ENCODE measurements at places on chromosomes 5 and 9.

DNA sequence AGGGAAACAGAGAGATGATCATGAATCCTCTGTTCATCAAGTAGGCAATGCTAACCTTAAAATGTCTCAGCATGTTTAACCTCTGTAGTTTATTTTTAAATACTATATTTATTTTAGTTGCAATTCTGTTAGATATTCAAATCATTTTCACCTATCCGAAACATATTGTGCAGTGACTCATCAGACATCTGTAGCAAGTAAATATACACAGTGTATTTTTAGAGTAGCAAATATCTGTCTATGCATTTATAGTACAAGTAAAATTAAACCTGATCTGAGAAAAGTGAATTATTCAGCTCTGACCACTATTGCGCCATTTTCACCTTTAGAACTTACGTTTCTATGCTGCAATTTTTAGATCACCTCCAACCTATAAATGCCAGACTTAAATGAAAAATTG, 24.3 kb upstream of the TUSC1 start:
- DNase-seq, result no peak

DNA sequence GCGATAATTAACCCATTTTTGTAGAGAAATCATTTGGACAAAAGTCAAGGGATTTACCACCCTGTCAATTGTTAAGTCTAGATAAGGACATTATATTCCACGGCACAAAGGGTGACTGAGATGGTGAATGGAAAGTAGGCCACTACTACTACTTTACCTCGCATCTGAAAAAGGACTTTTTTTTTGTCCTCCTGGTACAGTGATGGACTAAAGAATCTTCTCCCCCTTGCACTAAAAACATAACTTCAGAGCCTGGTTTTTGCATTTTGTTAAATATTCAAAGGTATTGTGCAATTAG, 147.5 kb downstream of the EBF1 start:
- no peak for DNase-seq

- DNase-seq, result no peak
Observed at GRCh38 chr5:32753765-32754164, 42.6 kb downstream of the NPR3 start.

DNA sequence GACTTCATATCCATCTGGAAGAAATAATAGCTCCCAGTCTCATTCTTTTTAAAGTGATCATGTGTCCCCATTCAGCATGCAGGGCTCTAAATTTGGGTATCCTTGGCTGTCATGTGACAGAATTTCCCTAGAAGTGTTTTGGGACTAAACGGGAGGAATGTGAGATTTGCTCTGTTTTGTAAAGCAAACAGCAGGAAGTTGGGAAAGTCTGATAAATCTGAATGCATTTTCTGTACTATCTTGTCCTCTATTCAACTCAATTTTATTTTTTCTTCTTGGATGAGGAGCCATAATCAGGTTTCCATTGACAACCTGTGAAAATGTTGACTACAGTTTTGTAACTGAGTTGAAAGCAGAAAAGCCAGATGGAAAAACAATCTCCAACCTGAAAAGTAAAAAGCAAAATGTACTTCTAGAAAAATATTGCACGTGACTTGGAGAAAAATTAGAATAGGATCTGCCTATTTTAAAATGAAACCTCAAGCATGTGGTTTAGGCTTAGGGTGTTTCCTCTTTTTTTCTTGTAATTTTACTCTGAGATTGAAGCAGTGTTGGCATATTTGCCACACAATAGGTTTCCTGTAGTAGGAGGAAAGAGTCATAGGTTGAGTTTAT, 76.2 kb upstream of the IL6ST start:
- DNase-seq, result no peak

DNA sequence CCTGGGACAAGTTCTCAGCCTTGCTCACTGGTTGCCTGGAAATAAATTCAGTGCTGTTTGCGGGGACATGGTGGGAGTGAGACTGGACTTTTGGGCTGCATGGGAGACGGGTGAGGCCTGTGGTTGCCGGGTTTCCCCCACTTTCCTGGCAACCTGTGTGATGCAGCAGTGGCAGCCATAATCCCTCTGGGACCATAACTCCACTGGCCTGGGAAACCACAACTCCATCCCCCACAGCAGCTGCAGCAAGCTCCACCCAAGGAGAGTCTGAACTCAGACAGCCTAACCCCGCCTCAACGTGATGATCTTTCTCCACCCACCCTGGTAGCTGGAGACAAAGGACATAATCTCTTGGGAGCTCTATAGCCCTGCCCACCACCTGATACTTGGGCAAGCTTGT, 349.9 kb downstream of the PIK3R1 start:
- DNase-seq, result no peak

DNA sequence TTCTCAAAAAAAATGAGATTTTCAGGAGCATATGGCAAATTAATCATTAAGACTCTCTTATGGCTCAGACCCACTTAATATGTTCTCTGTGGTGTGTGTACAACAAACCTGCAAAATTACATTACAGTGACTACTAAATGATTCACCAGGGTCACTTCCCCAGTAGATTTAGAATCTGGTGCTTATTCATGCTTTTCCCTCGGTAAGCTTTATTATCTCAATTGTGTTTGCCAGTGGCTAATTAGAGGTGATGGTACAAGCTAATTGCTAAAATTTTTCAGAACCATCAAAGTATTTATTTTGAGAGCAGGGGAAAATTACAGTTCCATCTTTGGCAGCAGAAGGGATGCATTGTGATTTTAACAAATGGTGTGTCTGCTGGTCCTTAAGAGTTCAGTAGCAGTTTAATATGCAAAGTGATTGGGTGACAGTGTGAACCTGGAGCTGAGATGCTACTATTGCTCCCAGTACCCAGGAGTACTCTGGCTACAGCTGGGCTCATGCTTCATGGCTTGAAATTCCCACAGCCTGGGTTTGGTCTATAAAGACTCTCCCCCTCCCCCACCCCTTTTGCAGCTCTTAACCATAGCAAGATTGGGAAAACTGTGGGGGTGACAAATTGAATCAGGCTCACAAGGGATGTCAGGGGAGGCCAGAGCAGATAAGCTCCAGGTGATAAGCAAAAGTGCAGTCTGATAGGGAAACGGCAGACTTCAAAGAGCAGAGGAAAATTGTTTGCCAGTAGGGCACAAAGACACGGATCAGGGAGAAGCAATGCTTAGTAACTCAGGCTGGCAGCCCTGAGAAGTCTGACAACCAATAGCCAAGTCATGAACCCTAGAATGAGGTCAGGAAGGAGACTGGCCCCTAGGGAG, 92.8 kb upstream of the RAD23B start:
- no peak for DNase-seq

Measured in right hindlimb (tissue), 1 donor.